ENCODE measurements at places on chromosomes 6 and 20.

DNA sequence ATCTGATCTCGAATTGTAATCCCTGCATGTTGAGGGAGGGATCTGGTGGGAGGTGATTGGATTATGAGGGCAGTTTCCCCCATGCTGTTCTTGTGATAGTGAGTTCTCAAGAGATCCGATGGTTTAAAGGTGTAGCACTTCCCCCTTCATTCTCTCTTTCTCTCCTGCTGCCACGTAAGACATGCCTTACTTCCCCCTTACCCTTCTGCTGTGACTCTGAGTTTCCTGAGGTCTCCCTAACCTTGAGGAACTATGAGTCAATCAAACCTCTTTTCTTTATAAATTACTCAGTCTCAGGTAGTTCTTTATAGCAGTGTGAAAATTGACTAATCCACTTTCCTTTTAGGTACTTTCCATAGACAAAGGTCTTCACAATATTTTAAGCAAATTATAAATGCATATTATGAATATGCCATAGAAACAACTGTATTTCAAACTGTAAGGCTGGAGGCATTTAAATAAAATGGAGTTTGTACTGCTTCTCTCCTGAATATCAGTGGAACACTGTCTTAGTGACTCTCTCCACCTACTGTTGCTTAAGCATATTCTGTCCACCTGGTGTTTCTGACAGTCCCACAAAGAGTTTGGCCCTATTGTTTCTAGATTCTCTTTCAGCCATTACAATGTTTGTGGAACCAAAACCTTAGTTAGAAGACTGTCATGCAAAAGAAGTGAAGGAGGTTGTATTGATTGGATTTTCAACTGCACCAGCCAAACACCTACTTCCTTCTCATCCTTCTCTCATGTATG is 24.3 kb upstream of the IL17A start:
- no peak for DNase-seq

DNA sequence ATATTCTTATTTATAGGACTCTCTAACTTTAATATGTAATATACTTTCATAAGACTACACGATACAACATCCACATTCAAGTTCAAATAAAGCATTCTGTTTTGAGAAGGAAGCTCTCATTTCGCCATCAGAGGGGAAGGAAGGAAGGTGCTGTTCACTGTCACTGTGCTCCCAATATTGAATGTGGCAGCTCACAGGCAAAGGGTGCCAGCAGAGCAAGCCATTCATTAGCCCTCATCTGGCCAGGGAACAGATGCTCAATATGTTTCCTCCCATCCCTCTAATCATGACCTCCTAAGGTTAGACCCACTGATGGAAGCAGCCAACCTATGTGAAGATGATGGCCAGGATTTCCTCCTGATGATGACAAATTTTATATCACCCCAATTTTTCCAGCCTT is 154.4 kb downstream of the DST start:
- no peak for DNase-seq

DNA sequence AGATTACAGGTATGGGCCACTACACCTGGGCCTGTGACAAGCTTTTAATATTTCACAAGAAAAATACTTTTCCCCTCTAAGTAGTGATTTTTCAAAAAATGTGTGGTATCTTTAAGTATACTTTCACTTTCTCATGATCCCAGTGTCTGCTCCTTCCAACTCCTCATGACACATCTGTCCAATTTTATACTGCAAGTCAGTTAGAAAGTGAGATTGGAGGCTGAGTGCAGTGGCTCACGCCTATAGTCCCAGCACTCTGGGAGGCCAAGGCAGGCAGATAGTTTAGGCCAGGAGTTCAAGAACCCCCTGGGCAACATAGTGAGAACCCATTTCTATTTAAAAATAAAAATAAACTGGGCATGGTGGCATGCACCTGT is 20.2 kb downstream of the PIM1 start:
- no peak for DNase-seq

DNA sequence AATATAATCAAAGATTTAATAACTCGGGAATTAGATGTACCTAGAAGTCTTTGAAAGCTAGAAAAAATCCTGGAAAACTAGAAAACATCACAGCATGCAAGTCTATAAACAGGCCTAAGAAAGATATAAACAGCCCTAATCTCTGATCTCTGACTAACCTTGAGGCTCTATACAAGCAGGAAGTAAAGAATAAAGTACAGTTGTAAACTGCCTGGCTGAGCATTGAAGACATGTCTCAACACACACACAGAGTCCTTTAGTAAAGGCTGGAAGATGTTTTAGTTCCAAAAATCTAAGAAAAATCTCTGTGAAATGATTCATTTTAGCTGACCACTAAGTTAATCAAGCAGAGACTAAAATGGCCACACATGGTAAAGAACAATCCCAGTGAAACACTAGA is 774.5 kb downstream of the EYS start:
- no peak for DNase-seq

DNA sequence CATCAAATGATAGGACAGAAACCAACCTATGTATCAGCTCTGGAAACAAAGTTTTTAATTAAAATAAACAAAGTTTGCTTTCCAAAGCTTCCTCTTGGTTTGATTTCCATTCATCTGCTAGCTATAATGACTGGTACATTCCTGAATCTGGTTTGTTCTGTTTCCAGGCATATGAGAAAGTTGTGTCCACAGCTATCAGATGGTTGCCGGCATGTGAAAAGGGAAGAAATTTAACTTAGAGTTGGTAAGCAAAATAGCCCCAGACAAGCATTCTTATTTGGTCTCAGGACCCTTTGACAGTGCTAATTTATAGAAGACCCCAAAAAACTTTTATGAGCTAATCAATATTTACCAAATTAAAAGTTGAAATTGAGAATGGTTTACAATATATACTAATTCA is 3.8 kb upstream of the RNF146 start:
- no peak for DNase-seq

Data from activated CD4-positive, CD25-positive, alpha-beta regulatory T cell (primary cell).